ENCODE measurements at places on chromosomes 2 and 18.
A peak's percentile ranks its signal among the peaks of the same experiment; 100 is the strongest.

DNA sequence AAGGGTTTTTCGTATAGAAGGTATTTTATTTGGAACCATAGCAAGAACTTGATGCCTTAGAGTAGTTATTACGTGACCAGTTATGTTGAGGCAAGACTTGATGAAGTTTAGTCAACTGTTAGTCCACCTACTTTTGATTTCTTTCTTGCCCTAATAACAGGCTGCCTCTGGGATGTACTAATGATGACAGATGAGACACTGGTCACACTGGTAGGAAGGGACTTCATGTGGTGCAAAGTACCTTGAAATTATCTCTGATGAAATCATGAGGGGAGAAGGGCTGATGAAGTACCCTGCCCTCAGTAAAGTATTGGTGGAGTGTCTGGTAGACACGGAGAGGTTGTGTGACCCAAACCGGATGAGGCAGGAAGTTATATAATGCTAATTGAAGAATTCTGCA lies 5.4 kb downstream of the DIS3L2 start:
- DNase-seq: no peak

DNA sequence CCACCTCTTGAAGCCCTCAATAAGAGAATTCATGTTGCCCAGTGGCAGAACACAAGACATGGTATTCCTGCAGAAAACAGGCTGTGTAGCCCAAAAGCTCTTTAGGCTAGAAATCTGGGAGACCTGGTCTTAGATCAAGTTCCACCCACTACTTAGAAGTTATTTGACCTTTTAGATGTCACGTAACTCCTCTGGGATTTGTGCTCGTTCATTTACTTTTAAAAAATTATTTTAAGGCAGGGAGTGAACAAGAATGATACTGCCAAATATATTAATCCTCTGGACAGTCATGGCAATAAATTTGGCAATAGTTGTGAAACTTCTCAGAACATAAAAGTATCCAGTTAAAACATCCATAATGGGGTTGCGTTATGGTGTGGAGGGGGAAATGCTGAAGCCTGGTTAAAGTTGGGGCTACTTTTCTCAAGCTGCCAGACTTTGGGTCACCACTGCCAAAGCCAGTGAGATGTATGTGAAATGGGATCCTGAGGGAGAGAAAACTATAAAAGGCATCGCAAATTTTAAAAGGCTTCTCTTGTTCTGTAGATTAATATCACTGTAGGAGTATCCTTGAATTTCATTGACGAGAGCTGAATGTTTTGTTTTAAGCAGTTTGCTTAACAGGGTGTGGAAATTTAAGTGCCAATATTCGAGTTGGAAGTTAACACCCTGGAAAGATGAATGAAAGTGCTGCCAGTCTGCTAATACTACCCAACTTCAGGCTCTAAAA lies 15.8 kb downstream of the DAPL1 start:
- DNase-seq: no peak

- no peak for DNase-seq
These were observed 31.2 kb downstream of the STK17B start for GRCh38 chr2:196140213-196140612.

- no peak for DNase-seq
These were observed 891 bp downstream of the CAB39 start for GRCh38 chr2:230713331-230714135.

GRCh38 chr2:106705877-106706276 lies 180.1 kb downstream of the ST6GAL2 start:
- DNase-seq: no peak

DNA sequence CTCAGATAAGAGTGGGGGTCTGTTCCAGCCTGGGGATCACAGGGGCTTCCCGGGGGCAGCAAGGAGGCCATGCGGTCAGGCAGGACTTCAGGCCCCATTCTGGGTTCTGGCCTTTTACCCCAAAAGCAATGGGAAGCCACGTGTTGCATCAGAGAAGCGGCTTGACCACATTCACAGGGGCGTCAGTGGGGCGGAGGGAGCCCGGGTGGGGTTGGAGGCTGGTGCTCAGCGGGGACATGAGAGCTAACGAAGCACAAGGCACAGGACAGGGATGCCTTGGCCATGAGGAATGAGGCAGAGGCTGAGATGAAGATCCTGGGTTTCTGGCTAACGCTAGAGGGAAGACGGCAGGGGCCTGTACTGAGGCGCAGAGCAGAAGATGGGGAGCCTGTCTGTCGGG lies 6.1 kb downstream of the HJURP start:
- DNase-seq: no peak

GRCh38 chr2:122634256-122634655 lies 878.8 kb downstream of the TSN start:
- peak; percentile 91 for DNase-seq

- no peak for DNase-seq
These were observed 38.2 kb downstream of the PDIA6 start for GRCh38 chr2:10774394-10774793.

DNA sequence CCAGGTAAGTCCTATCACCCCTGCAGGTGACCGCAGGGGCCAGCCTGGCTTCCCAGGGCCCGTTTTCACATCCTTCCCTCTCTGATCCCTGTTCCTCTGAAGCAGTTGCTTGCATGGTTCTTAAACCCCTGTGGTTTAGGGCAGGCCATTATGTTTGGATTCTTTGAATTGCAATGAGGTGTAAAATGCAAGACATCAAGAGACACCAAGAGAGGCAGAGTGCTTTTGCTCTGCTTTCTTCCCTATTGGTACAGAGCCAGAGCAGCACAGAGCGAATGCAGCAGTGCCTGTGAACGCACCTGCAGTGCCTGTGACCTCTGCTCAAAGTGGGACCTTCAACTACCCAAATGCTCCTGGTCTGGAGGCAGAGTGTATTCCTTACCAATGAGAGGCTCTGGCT lies 7.6 kb downstream of the RFX8 start:
- DNase-seq: no peak

GRCh38 chr18:57433482-57433881 lies 1.7 kb upstream of the ONECUT2 start:
- DNase-seq: no peak

GRCh38 chr2:237035781-237036475 lies 49.8 kb upstream of the COPS8 start:
- no peak for DNase-seq

DNA sequence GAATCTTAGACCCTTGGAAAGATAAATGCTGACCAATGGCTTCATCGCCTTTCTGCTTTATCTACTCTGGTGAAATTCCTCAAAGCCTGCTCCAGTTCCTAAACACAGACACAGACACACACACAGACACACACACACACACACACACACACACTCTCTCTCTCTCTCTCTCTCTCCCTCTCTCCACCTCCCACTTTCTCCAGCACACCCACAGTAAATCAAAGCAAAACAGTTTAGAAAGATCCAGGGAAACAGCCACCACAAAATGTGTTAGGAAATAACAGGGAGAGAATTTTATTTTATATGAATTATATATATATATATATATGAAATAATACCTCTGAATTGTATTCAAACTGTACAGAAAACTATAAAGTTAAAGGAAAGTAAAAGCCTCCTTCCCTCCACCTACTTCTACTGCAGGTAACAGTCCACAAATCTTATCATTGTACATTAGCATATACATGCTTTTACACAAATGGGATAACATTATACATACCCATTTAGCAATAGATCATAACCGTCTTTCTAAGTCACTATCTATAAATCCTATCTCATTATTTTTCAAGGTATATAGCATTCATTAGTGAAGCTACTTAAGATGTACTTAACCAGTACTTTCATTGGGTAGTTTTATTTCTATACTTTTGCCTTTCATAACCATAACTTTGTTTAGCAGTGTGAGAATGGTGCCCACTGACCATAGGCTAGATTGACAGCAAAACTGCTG lies 38.5 kb downstream of the MREG start:
- DNase-seq: no peak

DNA sequence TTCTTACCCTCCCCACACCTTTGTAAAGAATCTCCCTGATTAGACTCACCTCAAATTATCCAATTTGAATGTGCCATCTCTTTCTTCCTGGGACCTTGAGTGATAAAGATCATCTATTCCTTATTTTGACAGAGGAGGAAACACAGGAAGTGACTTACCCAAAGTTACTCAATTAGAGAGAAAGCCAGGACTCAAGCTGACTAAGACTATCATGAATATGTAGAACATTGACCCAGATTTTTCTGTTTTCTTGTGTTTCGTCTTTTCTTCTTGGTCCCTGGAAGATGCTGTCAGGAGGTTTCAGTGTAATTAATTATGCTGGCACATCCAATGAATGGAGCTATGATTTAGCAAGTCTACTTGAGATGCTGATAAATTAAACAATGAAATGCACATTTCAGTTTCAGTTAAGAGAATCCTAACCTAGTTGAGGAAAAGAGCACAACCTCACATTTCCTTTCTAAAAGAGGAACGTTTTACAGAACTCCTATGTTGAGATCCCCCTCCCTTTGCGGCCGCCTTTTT lies 380.4 kb downstream of the CLIP4 start:
- no peak for DNase-seq

GRCh38 chr2:1601067-1601412 lies 143.3 kb downstream of the PXDN start:
- no peak for DNase-seq

DNA sequence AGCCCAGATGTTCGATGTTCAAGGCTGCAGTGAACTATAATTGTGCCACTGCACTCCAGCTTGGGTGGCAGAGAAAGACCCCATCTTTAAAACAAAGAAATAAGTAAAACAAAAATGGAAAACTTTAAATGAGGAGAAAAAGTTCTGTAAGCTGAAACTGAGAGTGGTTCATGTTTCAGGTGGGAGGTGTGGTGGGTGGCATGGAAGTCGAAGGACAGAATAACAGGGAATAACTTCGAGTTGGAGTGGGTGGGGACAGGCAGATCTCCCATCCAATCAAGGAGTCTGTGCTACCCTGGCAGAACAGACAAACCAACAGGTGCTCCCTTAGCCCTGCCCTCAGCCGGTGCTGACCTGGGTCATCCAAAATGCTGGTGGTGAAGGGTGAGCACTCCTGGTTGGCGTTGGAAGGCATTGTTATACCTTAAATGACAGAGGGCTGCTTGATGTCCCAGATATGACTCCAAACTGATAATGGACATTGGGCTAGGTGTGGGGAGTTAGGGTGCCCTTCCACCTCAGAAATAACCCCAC lies 328.4 kb downstream of the DYSF start:
- DNase-seq: no peak

GRCh38 chr2:23452372-23452771 lies 67.4 kb downstream of the KLHL29 start:
- DNase-seq: no peak

- DNase-seq: no peak
These were observed 36.5 kb upstream of the TNFRSF11A start for GRCh38 chr18:62288665-62289008.

- DNase-seq: no peak
These were observed 43.8 kb upstream of the CDH19 start for GRCh38 chr18:66647671-66648070.

GRCh38 chr2:57880967-57881366 lies 165.6 kb upstream of the VRK2 start:
- no peak for DNase-seq
